Dermis microvascular lymphatic vessel endothelial cell (primary cell): ENCODE measurements at places on chromosomes 7 and 10. TPM values are rescaled to one million over a fixed set of nuclear protein-coding genes. Genes with fewer than 3 reads are reported as not detected.

The RBP4 gene
- total RNA-seq: not detected in 2 replicates

The TRA2A gene
- 24.9 and 29.3 TPM in 2 replicates for total RNA-seq

The PPIF gene
- 12.7 and 22.1 TPM in 2 replicates for total RNA-seq

The SPDYE11 gene
- total RNA-seq: not detected in 2 replicates

The GHRHR gene
- total RNA-seq: not detected in 2 replicates

The LMTK2 gene
- 6.3 and 8.6 TPM in 2 replicates for total RNA-seq

The GPR158 gene
- total RNA-seq: under 0.01 TPM in 1 of 2 replicates, not detected in the other

The CARD11 gene
- 3.2 and 7.0 TPM in 2 replicates for total RNA-seq
